Esophagus squamous epithelium (tissue), 5 donors: ENCODE measurements at places on chromosomes 7 and 10.

DNA sequence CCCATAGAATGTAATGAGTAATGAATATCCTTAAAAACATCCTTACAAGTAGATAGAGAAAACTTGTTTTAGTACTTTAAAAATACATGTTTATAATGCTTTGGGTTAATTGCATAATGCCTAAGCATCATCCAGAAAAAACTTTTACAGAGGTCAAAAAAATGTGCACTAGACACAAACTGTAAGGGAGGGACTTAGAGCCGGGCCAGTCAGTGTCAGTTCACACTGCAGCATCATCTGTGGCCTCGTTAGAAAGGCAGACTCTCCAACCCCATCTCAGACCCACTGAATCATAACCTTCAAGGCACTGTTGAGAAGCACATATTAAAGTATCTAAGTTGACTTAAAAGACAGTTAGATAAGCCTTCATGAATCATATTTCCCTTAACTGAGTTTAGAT lies 230.1 kb upstream of the PRPS1L1 start:
- DNase-seq, result no peak

DNA sequence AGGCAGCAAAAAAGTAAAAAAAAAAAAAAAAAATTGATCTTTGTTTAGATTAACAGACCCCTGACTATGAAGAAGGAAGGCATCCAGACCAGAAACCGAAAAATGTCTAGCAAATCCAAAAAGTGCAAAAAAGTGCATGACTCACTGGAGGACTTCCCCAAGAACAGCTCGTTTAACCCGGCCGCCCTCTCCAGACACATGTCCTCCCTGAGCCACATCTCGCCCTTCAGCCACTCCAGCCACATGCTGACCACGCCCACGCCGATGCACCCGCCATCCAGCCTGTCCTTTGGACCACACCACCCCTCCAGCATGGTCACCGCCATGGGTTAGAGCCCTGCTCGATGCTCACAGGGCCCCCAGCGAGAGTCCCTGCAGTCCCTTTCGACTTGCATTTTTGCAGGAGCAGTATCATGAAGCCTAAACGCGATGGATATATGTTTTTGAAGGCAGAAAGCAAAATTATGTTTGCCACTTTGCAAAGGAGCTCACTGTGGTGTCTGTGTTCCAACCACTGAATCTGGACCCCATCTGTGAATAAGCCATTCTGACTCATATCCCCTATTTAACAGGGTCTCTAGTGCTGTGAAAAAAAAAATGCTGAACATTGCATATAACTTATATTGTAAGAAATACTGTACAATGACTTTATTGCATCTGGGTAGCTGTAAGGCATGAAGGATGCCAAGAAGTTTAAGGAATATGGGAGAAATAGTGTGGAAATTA lies 19.4 kb downstream of the GATA3 start:
- DNase-seq, result no peak

- DNase-seq, result no peak
Measured at GRCh38 chr10:127990846-127991542, 84.1 kb downstream of the PTPRE start.

DNA sequence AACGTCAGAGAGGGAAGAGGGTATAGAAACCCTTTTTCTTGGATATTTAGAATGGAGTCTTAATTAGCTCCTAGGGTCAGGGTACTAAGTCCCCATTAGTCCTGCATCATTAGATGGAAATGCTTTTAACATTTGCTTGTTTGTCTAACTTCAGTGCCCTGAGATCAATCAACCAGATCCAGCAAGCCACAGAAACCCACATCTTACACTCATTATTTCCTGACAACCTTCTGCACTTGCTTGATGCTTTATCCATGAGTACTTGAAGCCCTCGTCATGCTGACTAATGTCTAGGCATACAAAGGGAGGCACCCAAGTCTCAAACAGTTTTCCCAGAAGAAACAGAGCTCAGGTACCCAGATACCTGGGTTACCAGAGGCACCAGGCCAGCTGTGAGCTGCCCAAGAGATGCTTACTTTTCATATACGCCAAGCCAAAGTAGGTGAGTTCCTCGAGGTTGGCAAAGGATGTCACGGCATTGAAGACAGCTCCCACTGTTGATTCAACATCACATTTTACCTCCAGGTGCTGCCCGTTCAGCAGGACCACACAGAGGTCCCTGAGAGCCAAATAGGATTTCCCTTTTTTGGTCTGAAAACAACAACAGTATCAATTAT lies 42.7 kb downstream of the FRMPD2 start:
- DNase-seq, result no peak

DNA sequence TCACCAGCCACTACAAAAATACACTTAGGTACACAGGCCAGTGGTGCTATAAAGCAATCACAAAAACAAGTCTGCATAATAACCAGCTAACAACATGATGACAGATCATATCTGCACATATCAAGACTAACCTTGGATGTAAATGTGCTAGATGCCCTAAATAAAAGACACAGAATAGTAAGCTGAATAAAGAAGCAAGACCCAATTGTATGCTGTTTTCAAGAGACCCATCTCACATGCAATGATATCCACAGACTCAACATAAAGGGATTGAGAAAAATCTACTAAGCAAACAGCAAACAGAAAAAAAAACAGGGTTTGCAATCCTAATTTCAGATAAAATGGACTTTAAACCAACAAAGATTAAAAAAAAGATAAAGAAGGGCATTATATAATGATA lies 505.4 kb upstream of the FZD8 start:
- DNase-seq, result no peak

GRCh38 chr10:301536-301935 lies 166.3 kb downstream of the ZMYND11 start:
- DNase-seq, result no peak

DNA sequence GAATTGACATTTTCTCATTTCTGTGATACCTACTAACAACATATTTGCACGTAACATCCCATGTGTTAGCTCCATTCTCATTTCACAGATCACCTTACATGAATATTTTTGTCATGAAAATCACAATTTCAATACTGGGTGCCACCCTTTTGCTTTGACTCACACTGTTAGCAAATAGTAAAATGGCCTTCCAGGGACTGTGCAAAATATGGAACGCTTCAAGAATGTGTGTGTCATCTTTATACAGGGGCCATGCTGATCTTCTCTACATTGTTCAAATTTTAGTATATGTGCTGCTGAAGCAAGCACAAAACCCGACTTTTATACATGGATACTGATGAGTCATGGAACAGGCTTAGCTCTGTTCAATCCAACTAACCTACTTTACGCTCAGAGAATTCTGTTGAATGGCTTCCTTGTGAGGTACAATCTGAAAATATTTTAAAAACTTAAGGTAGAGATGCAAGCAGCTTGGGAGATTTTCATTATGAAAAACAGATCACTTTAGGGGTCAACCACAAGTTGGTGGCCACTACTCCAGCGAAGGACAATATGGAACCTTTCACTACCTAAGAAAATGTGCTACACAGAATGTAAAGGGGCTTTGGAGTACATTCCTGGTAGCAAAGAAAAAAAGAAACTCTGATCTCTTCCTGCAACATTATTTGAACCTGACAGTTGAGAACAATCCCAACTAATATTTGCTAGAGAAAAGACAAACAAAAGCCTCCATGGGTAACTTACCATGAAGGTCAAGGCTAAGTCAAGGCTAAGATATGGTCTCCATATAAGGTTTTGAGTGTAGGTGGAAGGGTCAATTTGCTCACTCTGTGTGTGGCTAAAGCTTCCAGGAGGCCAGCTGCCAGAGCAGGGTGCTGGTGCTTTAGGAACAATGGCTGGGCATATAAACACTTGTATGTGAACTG lies 11.9 kb downstream of the ANKRD26 start:
- DNase-seq, result no peak

DNA sequence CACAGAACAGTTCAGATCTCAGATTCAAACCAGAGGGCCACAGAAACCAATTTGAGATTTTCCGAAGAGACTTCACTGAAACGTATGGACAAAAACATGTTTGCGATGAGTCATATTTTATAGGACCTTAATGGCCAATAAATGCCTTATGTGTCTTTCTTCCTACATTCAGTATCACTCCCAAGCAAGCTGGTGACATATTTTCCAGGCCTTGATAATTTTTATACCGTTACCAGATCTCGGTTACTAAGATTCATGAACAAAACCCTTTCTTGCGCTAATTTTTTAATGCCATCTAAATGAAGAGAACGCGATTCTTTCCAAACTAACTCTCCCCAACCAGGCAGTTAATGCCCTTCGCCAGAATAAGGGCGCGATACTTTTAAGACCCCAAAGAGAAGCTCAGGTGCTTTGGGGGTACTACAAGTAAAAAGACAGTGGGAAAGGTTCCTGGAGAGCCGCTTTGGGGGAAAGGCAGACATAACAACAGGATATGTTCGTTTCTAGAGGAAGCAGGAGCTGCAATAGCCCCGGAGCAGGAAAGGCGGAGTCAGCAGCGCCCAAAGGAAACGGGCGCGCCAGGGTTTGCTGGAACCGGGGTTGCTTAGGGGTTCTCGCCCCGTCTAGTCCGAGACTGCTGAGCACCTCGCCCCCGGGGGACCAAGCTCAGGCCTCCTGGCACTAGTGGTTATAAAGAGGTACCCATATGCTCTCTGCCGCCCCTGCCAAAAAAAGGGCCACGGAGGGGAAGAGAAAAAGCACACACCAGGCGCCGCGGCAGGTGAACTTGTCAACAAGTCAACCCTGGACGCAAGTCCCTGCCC lies 884 bp downstream of the ICA1 start:
- DNase-seq, result no peak

DNA sequence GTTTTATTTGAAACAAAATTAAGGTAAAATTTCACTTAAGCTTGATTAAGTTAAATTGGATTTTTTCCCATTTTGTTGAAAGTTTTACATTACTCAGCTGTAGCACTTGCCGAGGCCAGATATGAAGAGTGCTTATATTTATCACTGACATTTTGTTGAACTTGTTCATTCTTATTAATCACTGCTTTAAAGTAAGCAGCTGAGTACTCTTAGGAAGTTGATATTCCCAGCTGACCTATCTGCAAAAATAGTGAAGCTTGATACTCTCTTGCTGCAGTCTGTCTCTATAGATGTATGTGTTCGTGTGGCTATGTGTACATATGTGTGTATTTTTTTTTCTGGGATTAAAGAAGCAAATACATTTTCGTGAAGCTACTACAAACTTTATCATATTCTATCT lies 150.0 kb downstream of the SKAP2 start:
- DNase-seq, result no peak

GRCh38 chr7:153509768-153510167 lies 542.4 kb upstream of the DPP6 start:
- no peak for DNase-seq

GRCh38 chr7:46545790-46546189 lies 624.7 kb upstream of the IGFBP3 start:
- no peak for DNase-seq

GRCh38 chr7:18224138-18224537 lies 196.5 kb upstream of the PRPS1L1 start:
- no peak for DNase-seq

DNA sequence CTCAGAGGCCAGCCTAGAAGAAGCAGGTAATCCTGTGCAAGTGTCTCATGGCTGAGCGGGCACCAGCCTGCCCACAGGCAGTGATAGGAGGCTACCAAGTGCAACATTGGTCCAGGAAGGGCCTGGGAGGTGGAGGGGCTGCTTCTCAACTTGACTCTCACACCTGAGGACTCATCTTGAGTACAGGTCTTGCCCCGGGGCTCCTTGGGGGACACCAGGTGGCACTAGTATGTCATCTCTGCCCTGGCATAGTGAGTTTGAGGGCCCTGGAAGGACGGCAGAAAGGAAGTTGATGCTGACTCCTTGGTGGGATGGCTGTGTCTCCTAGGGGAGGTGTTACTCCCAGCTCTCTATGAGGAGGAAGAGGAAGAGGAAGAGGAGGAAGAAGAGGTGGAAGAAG lies 2.3 kb downstream of the CCDC136 start:
- DNase-seq, result no peak

DNA sequence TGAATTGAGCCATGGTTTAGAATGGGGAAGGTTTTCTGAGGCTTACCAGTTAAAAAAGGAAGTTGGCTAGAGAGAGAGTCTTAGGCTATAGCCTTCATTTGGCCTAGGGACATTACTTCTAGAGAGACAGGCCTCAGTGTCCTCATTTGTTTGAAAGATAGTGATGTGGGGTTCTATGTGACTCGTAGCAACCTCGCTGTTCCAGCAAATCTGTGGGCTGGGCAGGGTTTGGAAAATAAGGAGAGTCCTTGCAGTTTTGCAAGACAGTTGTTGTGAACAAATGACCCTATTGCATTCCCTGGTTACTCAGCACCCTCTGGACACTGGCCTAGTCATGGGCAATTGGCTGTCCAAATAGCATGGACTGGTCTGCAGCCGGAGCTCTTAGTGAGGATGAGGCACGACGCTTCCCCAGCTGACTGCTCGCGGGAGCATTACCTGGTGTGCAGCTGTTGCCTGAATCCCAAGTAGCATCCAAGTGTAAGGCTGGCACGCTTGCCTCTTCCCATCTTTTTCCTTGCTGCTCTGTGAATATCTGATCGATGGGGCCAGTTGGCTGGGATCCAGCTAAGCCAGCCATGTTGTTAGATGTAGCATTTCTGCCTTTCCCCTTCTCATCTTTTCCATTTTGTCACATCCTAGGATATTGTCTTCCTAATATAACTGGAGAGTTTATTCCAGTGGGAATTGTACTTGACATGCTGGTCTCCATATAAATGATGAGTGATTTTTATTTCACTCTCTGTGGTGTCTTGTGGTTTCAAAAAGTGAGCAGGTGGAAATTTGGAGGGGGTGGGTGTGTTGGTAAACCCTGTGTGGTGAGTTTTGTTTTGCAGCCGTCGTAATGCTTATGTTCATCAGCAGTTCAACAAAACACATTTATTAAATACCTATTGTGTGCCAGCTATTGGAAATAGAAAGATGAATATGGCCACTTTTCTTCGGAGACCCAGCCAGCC lies 99.8 kb downstream of the SND1 start:
- DNase-seq, result no peak

- DNase-seq, result no peak
Measured at GRCh38 chr10:78176320-78177317, 143.0 kb downstream of the RPS24 start.

GRCh38 chr7:39509912-39510311 lies 56.3 kb upstream of the YAE1 start:
- no peak for DNase-seq

GRCh38 chr10:102001435-102002068 lies 54.4 kb downstream of the ARMH3 start:
- DNase-seq, result no peak

DNA sequence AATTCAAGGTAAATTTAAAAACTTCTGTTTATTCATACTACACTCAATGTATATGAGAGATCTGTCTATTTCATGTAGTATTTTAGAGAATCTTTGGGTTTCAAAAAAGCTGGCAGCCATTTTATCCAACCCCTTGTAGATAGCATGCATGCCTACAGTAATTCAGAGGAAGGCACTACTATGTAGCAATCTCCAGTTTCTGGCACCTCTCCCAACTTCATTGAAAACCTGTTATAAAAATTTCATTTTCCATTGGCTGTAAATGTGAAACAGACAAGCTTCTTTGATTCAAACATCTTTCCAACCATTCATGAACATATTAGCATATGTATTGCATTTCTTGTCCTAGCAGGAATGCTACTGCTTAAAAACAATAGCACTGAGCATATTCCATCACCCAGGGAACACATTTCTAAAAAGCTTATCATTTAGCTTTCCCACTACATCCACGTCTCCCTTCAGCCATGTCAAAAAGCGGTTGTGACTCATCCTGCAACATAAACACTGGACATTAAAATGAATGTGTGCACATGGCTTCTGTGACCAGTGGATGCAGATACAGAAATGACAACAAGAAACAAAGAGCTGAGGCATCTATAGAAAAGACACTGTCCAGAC lies 330.4 kb upstream of the AOAH start:
- no peak for DNase-seq
